Activated T-cell treated with anti-CD3 and anti-CD28 coated beads for 48 hours (primary cell): ENCODE measurements at places on chromosomes 5 and 9.

DNA sequence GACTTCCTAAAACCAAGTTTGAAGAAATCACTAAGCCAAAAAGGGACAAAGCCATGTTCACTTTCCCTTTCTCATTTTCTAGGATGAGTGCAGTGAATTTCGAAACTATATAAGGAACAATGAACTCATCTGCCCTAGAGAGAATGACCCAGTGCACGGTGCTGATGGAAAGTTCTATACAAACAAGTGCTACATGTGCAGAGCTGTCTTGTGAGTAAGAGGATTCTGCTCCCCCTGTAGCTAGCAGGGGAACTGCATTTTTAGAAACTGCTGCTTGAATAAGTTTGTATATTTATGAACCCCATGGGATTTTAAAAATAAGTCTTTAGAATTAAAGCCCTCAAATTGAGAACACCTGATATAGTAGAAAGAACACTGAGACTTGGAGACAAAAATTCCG is 42.7 kb upstream of the SPINK14 start:
- DNase-seq = no peak

DNA sequence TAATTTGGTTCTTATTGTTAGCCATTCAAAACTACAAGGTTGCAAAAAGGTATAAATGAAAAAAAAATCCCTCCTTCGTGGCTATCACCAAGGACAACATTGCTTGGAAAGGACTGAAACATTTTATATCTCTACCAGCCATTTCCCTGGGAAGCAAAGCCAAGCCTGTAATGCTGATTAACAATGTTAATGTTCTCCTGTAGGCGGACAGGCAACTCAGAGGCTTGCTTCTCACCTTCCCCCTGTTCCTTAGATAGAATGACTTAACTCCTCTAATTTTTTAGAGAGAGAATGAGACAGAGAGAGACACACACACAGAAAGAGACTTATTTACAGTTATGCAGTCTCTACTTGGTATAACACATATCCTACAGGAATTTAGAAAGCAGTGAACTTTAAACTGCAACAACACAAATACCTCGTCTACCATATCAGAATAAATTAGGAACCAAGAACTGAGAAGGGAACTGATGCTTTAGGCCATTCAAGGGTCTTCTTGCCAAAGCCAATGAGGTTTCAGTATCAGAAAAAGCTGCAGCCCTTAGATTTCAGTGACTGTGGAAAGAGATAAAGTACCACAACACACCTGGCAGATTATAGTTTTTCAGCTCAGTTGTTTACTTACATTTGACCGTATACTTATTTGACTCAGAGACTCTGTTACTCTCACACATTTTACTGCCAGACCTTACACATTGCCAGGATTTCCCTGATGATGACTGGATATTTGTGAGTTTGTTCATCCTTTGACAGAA is 20.9 kb upstream of the MAN2A1 start:
- DNase-seq = no peak

DNA sequence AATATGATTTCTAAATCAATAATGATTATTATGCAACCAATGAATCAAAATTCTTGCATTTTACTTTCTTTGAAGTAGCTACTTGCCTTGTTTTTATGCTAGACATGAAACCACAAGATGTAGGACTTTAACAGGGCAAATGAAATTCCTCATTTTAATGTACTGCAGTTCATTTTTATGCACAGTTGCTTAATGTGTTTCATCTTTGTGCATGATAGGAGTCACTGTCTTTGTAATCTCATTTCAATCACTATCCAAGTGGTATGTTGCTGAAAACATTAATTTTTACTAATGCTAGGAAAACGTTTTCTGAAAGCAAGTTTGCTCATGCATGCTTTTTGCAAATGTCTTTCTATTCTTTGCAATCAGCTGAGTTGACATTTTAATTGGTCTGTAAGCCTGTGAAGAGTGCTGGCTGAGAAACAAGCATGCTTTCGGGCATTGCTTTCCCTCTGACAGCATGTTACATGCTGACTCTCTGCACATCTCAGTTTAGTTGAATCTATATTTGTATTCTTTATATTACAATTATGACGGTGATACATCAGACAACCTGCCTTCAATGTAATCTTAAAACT is 535.0 kb upstream of the CDH18 start:
- no peak for DNase-seq

DNA sequence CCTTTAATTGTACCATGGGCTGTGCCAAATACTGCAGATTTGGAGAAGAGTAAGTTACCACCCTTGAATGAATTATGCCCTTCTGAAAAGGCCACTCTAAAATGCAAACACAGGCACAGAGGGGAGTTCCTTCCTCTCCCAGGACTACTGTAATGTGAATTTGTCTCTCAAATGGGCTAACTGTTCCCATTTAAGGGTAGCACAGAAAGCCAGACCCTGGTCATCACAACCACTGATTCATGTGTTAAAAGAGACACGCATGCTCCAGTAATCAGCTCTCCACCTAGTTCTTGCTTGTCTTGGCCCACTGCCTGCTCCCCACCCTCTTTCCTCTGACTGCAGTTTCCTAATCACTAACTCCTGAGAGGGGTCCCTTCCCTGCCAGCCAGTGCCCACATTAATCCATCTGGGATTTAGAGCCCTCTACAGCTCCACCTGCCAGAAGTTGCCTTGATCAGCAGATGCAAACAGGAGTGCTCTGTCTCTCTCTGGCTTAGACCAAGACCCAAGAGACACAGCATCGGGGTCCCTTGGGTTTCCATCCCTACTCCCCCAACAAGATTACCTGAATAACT is 382.4 kb downstream of the TMEM167A start:
- no peak for DNase-seq

GRCh38 chr9:9749591-9749990 is 863.2 kb downstream of the PTPRD start:
- no peak for DNase-seq

DNA sequence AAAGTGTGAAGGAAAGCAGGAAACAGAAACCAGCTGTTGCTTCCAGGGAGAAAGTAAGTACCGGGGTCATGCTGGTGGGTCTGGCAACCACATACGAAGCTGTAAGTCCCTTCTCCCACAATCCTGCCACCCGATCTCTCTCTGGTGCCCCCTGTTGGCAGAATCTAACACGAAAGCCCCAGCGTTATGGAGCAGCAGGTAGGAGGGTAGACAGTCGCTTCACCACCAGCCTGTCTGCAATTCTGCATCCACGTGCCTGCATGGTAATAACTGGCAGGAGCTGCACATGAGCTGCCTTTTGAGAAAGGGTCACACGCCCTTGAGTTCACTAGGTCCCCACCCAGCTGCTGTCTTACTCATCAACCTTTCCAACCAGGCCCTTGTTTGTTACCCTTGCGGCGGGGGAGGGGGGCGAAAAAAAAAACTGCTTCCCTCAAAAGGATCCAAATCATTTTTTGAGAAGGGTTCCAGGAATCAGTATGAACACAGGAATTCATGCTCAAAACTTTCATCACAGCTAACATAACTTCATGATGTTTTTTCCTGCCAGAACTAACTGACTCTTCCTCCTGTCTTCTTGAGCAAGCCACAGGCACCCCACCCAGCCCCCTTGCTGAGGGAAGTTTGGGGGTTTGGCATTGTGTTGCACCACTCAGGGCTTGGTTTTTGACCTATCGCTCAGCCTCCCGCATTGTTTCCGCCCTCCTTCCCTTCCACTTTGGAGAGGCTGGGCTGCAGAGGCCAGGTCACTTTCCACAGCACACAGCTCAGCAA is 19.6 kb upstream of the TMEM252 start:
- peak; percentile 47 for DNase-seq

- DNase-seq = no peak
Measured at GRCh38 chr5:132267166-132267739, 9.8 kb downstream of the PDLIM4 start.

DNA sequence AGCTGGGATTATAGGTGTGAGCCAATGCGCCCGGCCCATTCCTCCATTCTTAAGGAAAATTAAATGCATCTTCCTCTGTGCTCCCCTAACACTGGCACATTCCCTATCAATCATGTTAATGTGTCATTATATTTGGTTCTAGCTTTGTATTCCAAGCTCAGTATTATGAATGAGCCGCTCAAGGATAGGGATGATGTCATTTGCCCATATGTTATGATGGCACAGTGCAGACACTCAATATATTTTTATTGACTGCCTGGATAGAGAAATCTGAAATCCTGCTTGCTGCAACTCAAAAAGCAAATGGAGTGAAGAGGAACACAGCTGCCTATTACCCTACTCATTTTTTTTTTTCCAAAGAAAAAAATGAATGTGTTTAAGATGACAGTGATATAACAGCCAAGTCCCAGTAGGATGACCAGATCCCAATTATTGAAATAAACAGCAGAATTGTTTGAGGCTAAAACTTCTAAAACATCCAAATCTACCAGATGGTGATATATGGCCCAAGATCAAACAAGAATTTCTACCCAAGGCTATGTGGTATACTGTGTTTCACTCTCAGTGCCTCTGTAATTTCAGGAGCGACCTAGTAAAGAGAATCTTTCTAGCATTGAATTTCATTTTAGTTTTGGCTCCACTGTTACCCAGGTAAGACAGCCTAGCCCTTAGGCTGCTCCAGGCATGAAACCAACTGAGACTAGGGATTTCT is 16.3 kb downstream of the SUSD1 start:
- DNase-seq = no peak

DNA sequence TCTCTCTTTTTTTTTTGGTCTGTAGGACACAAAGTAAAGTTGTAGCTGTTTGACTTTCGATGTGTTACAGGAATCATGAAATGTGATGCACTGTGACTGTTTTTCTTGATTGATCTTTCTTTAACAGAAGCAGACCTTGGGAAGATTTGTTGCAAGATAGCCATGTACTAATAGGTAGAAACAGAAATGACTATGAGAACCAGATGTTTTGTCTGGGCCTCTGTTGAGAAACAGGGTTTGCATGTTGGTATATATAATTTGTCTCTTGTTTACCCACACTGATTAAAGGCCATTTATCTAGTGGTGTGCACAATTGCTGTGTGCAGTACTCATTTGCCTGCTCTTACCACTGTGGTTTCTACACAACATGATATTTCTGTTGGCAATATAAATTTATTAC is 125.1 kb downstream of the HACD4 start:
- no peak for DNase-seq

- no peak for DNase-seq
Measured at GRCh38 chr5:81268521-81269196, 32.7 kb upstream of the ZCCHC9 start.

DNA sequence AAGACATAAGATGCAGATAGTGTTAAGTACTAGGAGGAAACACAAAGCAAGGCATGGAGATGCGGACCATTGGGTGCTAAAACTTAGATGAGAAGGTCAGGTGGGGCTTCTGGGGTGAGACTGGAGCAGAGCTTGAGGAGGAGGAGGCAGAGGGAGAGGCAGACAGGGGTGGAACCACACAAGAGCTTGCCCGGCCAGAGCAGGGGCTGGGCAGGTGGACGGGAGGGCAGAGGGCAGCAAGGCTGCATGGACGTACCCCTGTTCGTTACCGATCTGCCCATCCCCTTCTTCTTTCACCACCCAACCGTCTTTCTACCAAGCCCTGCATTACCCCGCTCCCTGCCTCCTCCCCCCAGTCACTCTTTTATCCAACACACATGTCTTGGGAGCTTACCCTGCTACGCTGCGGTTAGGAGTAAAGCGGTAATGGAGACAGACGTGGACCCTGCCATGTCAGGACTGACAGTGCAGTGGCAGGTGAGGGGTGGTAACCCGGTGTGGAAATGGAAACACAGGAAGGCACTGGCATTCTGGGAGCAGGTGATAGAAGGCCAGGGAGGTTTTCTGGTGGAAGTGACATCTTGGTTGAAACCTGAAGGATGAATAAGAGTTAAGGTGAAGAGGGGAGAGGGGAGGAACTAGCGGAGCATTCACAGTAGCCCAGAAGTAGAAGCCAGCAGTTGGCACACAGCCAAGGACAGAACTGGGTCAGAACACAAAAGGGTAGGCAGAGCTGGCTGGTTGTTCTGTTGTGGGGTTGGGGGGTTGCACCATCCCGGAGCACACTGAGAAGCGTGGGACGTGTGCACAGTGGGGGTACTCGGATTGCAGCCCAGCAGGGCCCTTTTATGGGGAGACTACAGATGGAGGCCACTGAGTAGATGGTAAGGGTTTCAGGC is 167.2 kb downstream of the CACNA1B start:
- no peak for DNase-seq

GRCh38 chr5:137778772-137779564 is 24.8 kb upstream of the HNRNPA0 start:
- DNase-seq = no peak

GRCh38 chr5:126043688-126044087 is 379.5 kb upstream of the GRAMD2B start:
- DNase-seq = no peak

- no peak for DNase-seq
Measured at GRCh38 chr9:97359147-97359546, 51.7 kb downstream of the CCDC180 start.

DNA sequence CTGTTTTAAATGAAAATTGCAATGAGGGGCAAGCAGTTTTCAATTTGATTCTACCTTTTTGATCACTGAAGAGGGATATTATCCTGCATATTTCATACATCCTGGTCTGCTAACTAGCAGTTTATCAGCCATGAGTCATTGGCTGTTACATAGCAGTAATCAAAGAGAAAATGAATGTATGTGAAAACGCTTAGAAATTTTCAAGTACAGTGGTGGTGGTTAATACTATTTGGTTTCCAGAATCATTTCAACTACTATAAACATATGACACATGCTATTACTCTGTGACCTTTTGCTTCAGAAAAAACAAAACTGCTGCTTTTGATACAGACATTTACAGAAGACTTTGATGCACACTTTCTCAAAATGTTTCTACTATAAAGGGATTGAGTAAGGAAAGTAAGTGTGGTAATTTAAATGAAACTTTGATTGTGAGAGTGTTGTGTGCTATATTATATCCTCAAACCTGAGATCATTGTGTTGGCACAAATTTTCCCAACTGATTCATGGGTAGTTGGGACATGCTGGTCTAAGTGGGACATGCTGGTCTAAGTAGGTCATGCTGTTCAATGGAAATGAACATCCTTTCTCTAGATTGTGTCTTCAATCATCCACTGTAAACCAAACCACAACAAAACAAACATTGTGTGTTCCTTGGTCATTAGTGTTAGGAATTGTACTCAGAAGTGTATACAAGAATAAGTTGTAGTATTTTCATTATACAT is 5.1 kb downstream of the RNF14 start:
- DNase-seq = no peak

DNA sequence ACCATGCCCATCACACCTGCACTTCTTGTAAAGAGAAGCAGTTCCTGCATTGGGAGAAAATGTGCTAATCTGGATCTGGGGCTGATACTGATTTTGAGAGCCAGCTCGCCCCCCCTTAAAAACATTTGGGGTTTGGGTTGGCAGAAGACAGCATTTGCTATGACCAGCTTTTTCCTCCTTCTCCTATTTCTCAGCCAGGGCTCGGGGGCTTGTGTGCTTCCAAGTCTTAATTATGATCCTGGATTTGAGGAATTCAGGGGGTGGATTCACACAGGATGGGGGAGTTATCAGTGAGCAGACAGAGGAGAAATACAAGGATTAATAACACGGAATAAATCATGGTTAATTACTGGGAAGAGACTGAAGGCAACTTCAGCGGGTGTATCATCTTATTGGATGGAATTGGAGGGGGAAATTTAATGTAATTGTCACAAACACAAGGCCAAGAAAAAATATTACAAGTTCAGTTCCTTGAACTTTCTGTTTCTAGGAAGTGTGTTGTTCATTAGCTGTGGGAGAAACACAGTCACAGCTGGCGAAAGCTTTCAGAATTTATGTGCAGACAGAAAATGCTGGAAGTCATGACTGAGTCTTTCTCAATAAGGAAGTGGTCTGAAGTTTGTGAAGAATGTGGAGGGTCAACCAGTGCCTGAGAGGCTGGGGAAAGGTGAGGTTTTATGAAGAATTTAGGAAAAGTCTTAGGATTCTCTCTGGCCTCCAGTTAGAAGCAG is 15.3 kb downstream of the C9orf152 start:
- no peak for DNase-seq
